Fibroblast of skin of right biceps (primary cell): ENCODE measurements at places on chromosomes 16 and 17.

- peak; percentile 72 for DNase-seq
Observed at GRCh38 chr16:728131-728889, 1.4 kb downstream of the HAGHL start.

- no peak for DNase-seq
Observed at GRCh38 chr16:55045329-55045728, 114.7 kb downstream of the IRX5 start.

DNA sequence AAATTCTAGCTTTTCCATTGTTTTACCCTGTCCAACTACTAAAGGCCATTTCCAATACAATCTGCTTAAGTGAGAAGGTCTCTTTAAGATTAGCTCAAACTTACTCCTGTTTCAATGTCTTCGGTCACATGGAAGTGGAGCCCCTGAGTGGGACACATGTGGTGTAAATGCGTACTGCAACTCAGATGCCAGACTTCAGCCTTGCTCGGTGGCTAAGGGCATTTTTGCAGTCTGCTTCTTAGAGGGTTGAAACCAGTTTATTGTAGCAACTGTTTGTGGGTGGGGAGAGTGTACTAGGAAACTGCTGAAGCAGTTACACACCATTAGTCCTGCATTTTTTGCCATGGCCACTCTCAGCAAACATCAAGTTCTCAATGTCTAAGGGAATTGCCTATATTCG, 140.6 kb downstream of the PARN start:
- peak; percentile 60 for DNase-seq

GRCh38 chr16:20622498-20622870, 46.3 kb upstream of the ACSM2B start:
- DNase-seq: no peak

DNA sequence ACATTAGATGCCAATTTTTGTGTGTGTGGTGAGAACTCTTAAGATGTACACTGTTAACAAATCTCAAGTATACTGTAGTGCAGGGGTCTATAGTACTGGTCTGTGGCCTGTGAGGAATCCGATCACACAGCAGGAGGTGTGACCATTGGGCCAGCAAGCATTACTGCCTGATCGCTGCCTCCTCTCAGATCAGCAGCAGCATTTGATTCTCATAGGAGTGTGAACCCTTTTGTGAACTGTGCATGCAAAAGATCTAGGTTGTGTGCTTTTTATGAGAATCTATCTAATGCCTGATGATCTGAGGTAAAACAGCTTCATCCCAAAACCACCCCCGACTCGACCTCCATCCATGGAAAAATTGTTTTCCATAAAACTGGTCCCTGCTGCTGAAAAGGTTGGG, 12.6 kb downstream of the ZNF267 start:
- no peak for DNase-seq

DNA sequence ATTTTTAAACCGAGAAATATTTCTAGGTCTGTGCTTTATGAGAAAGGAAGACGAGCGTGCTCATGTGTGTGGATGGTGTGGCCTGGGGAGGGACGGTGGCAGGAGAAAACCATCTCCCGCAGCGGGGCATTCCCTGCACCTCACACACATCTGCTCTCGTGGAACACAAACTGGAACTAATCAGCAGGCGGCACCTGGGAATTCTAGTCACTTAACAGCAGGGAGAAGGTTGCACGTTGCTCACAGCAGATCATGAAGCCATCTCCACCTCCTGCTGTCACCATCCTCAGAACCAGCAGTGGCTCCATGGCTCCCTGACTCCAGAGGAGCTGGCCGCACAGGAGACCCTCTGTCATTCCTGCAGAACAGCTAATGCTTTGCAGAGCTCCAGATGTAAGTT, 35.2 kb downstream of the ADCY9 start:
- DNase-seq: no peak

GRCh38 chr17:42197564-42198156, 3.4 kb upstream of the GHDC start:
- DNase-seq: no peak

DNA sequence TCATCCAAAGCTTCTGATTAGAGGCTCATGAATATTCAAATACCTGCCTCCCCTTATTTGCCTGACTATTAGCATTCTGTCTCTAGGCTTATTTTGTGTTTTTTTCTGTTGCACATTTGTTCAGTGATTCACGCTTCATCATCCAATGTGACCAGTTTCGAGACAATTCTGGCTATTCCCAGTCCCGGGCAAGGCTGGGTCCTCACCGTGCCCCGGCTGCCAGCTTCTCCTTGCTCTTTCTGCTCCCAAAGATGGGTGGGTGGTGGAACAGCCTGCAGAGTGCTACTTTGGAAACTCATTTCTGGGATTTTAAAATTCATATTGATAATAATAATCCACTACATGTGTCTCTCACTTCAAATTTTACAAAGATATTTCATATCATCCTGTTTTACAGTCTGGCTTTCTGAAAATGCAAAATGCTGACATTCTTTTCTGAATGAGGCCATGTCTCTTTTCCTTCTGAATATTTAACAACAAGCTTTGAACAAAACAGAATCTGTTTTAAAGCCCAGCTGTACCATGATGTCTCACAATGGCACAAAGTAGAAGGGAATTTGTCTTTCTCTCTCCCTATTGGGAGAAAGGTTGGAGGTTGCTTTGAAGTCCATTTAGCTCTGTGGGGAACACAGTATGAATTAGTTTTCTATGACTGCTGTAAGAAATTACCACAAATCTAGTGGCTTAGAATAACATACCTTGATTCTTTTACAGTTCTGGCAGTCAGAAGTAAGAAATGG, 116.9 kb upstream of the CDH13 start:
- DNase-seq: no peak

DNA sequence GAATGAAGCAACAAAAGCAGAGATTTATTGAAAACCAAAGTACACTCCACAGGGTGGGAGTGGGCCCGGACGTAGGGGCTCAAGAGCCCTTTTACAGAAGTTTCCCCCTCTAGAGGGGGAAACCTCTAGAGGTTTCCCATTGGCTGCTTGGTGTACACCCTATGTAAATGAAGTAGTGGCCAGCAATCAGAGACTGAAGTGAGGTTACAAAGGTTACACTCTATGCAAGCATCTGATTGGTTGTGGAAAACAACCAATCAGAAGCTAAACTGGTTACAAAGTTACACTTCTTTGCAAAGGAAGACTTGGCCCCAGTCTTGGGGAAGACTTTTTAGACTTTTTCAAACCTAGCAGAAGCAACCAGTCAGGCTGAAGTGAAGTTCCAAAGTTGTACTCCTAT, 27.1 kb downstream of the CRAMP1 start:
- DNase-seq: no peak

GRCh38 chr16:8847623-8848022, 21.2 kb downstream of the CARHSP1 start:
- no peak for DNase-seq

DNA sequence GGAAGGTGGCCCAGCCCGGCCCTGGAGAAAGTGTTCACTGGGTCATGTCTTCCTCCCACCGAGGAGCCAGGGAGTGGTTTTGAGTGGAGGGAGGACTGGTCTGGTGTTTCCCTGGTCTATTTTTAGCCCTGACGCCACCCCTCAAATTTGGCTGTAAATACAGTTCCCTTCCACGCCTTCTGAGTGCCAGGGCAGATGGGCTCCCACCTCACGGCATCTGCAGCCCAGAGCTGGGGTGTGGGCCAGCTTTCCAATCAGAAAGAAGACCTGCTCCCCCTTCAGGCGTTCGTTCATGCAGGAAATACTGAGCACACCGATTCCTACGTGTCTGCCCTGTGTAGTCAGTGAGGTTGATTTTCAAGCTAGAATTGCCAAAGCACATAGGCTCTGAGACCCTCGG, 53.7 kb downstream of the SNX20 start:
- DNase-seq: peak; percentile 39

DNA sequence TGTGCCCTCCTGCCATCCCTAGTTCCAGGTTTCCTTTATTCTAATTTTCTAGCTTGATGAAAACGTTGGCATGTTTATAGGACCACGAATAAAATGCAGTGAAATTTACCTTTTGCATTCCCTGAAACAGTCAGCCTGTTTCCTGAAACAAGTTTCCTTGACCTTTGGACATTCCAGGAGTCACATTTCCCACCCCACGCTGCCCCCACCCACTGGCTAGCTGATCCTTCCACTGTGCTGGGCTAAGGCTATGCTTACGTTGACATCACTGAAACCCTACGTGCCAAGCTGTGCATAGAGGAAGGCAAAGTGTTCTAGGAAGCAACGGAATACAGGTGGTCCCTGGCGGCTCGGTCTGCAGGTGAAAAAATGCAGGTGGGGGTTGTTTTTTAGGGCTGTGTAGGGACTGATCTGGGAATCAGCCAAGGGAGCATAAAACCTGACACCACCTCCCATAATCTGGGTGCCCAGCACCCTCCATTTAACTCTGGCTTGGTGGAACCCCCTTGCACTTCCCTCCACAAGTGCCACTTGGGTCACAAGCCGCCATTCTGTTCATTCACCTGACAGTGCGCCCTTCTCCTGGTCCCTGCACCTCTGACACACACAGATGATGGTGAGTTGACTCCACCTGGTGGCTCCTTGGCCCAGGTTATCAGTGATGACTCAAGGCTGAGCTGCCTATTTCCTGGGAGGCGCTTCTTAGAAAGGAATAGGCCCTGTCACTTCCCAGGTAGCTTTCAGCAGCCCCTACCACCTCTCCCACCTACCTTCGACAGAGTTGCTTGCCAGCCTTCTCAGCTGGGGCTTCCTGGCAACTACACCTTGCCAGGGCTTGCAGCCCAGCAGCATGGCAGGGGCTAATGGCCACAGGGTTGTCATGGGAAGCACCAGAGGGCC, 83.7 kb downstream of the N4BP1 start:
- DNase-seq: no peak

DNA sequence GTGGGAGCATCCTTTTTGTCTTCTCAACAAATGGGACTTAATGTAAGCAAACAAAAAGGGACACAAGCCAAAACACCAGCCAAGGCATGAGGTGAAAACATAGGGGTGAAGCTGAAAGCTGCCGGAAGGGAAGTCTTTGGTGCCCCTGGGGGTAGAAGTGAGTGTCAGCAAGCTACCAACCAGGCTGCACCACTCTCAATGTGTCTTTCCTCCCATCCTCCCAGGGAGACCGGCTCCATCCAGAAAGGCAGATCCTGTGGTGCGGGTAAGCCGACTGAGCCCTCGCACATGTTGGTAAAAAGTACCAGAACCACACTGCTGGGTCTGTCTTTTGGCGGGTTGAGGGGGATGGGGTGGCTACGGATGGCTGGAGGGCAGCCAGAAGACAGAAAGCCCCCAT, 52.0 kb upstream of the SREBF1 start:
- peak; percentile 32 for DNase-seq

DNA sequence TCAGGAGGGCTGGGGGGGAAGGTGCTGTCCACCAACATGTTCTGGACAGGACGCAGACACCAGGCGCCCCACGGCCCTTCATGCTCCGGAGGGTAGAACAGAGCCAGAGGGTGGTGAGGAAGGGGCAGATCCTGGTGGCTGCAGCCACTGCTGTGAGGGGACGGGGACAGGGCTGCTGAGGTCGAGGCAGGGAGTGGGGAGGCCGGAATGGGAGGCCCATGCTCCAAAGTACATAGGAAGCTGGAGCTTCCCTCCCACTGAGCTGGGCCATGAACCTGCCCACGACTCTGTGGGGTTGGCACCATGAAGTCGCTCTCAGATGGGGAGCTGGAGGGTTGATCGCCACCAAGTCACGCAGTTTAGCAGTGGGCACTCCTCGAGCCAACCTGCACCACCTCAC, 8.0 kb upstream of the METRNL start:
- DNase-seq: no peak

- DNase-seq: no peak
Observed at GRCh38 chr16:13561291-13562070, 358.5 kb upstream of the ERCC4 start.

GRCh38 chr17:82283208-82283749, 9.8 kb upstream of the CSNK1D start:
- DNase-seq: peak; percentile 54

DNA sequence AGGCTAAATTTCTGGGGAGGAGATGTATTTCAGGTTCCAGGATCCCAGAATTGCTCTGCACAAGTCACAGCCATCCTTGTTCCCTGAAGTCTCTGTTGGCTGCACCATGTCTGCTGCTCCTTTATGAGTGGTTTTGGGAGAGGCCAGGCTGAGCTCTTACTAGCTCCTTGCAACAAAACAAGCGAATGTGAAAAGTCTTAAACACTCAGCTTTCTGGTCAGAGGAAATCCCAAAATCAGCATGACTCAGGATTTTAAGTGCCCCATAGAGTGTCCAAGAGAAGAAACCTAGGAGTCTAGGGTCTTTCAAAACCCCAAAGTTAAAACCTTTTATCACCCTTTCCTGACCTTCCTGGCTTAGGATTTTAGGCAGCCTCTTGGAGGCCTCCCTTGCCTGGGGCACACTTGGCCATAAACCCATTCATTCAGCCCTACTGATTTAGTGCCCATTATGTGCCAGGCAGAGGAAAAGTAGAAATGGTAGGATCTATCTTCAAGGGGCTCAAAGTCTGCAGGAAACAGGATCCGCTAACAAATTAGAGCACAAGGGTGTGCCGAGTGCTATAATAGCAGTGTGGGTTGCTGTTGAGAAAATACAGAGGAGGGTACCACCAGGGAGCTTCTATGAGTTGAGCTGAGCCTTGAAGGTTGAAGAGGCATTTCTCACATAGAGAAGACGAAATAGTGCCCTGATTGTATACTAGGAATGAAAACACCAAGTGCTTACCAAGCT, 36.9 kb downstream of the SOST start:
- peak; percentile 32 for DNase-seq

- DNase-seq: no peak
Observed at GRCh38 chr16:1828645-1829410, 1.8 kb downstream of the FAHD1 start.

GRCh38 chr17:17981330-17981729, 8.7 kb downstream of the DRC3 start:
- no peak for DNase-seq

DNA sequence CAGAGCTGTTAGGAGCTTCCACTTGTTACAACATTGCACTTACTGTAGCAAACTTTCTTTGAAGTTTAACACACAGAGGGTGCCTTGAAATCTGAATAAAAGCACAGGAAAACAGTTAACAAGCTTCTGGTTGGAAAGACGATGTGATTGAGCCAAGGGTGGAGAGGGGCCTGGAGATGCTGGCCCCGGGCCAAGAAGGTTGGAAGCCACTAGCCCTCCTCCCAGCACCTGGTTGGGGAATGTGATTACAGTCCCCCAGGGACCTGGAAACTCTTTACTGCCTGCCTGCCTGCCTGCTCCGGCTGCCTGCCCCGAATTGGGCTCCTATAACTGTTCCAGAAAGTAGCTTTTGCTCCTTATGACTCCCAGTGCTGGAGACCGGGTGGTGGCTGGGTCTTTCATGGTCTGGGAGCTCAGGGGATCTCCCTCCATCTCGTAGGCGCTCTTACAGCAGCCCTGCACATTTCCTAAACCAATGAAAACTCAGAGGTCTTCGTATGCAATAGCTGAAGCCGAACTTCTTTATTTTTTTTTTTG, 48.0 kb upstream of the ZFHX3 start:
- peak; percentile 45 for DNase-seq

DNA sequence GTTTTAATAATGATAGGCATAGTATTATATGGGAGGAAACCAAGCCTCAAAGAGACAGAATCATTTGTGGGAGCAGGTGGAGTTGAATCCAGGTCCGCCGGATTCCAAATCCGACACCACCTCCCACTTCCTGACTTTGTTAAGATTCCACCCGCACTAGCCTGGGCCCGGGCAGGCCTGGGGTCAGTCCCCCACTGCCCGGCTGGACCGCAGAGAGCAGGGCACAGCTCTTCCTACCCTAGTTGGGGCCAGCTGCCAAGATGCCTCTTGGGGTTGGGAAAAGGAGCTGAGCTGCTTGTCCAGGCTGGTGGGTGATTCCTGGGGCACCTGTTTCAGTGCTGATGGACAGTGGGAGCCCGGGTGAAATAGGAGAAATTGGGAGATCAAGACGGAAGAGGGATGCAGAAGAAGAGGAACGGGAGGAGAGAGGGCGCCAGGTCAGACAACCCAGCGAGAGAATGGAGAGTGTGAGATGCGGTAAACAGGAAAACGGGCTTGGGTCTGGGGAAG, 53.9 kb downstream of the OR1D5 start:
- DNase-seq: no peak
